ENCODE measurements at places on chromosomes 12 and 14.
A peak's percentile ranks its signal among the peaks of the same experiment; 100 is the strongest.

DNA sequence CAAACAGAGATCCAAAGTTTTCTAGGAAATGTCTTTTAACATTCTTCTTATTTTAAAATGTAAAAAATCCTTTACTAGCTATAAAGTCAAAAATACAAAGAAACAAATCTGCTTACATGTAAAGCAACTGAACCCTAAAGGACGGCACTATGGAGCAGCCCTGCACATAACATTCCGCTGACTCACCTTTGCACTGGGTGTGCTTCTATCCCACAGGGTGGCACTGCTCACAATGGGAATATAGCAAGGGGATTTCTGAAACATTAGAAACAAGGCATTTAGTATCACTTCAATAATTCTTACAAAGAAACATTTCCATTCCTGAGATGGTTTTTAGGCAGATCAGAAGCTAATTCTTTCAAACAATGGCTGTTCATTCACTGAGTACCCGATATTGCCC, 94.3 kb downstream of the C12orf42 start:
- no peak for DNase-seq

DNA sequence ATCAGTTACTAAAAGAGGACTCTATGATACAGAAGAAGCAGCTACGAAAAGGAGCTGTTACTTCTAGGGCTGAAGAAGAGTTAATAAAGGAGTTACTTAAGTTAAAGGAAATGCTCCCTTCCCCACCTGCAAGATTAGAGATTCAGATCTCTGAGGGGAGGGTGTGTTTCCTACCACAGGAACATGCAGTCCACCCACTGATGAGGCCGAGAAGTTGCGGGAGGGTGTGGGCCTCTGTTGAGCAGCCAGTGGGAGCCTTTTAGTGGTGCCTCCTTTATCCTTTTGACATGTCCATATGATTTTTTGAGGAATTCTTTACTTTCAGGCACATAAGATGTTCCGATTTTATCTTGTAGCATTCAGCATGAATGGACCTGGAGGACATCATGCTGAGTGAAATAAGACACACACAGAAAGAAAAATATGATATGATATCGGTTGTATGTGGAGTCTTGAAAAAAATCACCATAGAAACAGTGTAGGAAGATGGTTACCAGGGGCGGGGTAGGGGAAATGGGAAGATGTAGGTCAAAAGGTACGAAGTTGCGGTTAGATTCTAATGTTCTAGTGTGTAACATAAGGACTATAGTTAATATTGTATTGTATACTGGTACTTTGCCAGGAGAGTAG, 4.4 kb upstream of the M6PR start:
- DNase-seq: no peak

DNA sequence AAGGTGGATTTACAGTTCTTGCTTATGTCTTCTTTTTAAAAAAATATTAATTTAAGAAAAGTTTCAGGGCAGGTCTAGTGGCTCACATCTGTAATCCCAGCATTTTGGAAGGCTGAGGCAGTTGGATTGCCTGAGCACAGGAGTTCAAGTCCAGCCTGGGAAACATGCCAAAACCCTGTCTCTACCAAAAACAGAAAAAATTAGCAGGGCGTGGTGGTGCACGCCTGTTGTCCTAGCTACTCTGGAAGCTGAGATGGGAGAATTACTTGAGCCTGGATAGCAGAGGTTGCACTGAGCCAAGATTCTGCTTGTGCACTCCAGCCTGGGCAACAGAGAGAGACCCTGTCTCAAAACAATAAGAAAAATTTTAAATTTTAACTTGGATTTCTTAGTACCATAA, 5.4 kb upstream of the TAS2R46 start:
- DNase-seq: no peak

DNA sequence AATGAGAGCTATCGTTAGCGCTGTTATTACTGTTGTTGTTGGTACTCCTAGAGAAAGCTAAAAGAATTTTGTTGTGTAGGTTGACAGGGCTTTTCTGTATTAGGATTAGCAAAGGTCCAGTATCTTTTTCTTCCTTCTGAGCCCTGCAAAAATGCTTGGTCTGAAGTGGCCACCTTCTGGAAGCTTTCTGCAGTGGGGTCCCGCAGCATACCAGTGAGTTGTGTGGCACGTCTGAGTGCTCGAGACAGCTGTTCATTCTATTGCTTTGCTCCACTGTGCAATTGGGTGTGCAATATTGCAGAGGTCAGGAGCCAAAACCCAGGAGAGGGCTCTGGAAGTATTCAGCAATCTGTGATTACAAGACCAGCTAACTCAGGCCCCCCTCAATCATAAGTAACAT, 57.1 kb downstream of the CCDC60 start:
- DNase-seq: no peak

DNA sequence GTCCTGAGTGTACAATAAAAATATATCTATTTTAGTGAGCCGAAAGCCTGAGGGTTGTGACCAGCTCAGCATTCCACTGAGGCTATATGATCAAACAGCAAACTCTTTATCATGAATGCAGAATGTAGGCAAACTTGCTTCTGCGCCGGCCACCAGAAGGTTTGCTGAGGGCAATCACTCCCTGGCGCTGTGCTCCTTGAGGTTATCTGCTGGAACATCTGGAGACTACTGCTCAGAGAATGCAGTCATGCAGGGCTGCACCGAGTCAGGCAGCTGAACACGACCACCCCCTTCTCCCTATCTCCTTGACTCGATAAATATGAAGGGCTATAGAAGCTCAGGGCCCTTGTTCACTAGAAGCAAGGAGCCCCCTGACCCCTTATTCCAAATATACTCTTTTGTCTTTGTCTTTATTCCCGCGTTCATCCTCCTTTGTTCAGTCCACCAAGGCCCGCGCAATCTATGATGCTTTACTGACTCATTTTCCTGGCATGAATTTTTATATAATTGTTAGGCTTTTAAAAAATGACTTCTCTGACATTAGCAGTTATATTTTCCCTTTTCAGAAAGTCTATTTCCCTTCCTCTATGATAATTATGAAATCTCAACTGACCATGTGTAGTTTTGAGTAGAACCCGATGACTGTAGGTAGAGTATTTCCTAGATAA, 1089.3 kb downstream of the SLC16A7 start:
- DNase-seq: no peak

- no peak for DNase-seq
Observed at GRCh38 chr12:104109446-104110271, 28.4 kb downstream of the NFYB start.

GRCh38 chr14:58832095-58832521, 194.3 kb downstream of the DACT1 start:
- DNase-seq: no peak

DNA sequence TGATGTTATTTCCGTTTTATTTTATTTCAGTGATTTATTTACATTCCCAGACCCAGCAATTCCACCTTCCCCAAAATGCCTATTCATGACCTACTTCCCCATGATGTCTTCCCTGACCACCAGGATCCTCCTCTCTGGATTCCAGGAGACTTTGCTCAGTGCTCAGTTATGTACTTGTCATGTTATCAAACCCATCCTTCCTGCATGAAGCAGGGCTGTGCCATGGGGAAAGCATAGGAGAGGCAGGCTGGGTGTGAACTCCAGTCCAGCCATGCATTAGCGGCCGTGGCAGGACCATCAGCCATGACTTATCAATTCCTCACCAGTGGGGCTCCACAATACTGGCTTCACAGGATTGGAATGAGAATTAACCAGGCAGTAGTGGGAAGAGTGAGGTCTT, 57.8 kb downstream of the B4GALNT3 start:
- no peak for DNase-seq

- DNase-seq: no peak
Observed at GRCh38 chr12:5464096-5464495, 32.2 kb downstream of the NTF3 start.

- DNase-seq: no peak
Observed at GRCh38 chr14:79896009-79896408, 315.3 kb downstream of the DIO2 start.

DNA sequence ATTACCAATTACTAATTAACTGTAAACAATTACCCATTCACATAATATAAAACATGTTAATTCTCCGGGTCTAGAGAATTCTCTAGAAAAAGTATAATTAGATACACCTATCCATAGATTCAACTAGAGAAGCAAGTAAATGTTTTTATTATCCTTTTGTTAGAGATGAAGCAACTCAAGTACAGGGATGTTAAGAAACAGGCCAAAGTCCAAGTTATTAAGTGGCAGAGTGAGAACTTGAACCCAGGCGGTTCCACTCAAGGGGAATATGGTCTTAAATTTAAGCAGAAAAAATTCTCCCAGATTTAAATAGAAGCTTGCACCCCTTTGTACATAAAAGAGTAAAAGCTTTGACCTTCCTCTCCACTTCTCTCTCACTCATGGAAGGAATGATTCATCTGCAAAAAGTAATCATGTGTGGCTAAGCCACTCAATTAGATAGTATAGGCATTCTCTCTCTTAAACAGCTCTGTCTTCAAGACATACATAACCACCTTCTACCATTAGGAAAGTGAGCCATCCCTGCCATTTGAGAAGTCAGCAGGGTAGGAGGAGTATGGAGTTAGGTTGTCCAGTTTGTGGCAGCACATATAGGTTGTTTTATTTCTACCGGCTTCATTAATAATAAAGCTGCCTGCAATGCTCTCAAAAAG, 34.1 kb downstream of the ERGIC2 start:
- no peak for DNase-seq

GRCh38 chr14:101215927-101216326, 312.4 kb upstream of the RTL1 start:
- no peak for DNase-seq

DNA sequence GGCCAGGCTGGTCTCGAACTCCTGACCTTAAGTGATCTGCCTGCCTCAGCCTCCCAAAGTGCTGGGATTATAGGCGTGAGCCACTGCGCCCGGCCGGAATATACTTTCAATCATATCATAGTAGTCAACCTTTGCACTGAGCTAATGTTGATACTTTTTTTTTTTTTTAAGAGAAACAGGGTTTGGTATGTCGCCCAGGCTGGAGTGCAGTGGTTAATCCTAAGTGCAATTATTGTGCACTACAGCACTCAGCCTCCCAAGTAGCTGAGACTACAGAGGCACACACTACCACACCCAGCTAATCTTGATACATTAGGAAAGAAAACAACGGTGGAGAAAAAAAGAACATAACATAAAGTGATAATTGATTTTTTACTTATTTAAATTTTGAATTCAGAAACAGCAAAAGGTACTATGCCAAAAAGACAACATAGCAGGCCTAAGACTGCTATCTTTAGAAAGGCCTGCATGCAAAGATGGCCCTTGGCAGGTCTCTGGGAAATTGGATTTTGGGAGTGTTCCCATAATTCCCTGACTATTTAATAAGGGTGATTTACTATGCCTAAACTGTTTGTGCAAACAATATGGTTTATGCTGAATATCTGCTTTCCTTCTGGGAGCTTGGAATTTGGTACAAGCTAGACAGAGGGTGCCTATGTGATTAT, 15.5 kb downstream of the BTBD7 start:
- no peak for DNase-seq

DNA sequence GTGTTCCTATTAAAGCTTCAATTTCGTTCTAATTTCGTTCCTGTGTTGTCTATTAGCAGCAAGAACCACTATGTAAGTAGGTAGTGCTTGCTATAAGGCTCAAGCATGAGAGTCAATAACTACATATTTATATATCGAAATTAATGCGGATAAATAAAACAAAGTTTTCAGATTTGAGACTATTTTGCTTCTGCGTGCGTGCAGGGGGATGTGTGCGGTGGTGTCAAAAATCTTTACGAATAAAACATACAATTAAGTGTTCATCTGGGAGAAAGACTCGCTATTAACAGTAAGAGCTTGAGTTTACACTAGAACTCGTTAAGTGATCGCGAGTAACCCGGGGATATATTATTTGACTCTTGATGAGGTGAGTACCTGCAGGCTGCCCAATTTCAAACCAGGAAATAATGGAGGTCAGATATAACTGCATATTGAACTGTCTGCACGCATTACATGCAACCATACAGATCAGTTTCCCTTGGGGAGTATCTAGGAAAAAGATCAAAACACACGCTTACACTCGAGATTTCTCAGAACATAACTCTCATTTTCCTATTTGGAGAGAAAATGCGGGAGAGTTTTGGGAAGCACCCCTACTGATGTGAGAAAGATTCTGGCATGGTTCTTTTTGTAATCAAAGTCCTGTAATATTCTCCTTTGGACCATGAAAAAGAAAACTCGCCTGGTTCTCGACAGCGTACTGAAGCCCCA, 813 bp downstream of the TWF1 start:
- peak; percentile 70 for DNase-seq

- no peak for DNase-seq
Observed at GRCh38 chr14:82720946-82721345, 1187.3 kb upstream of the SEL1L start.

DNA sequence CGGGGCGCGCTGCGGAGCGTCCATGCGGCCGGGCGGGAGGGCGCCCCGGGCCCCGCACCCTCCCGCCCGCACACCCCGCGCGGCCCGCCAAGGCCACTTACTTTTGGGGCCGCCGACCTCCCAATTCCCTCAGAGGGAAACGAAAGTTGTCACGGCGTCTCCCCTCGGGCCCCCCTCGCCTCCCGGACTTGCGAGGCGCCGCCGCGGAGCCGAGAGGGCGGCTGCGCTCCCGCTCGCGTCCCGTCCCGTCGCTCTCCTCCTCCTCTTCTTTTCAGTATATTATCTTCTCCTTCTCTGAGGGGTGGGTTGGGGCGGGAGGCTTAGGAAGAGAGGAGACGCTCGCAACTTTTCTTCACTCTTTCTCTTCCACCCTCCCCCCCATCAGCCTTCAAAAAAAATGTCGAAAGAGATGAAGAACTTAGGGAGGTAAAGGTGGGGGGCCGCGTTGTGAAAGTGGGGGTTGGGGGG, 613 bp downstream of the DUSP16 start:
- DNase-seq: no peak

DNA sequence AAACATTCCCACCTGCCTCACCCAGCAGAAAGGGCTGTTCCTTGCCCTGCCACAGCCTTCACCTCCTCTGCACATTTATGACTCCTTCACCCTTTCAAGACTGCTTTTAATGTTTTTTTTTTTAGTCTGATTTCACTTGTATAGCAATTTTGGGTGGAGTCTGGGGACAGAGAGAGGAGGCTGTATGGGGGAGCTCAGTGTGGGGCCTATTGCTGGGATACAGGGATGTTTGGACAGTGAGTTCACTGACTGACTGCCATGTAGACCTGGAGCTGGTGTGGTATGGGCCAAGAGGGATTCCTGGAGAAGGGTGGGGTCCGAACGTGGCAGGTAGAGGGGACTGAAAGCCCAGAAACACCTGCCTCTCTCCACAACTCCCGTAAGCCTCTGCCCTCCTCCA, 1.9 kb upstream of the KRT85 start:
- no peak for DNase-seq

DNA sequence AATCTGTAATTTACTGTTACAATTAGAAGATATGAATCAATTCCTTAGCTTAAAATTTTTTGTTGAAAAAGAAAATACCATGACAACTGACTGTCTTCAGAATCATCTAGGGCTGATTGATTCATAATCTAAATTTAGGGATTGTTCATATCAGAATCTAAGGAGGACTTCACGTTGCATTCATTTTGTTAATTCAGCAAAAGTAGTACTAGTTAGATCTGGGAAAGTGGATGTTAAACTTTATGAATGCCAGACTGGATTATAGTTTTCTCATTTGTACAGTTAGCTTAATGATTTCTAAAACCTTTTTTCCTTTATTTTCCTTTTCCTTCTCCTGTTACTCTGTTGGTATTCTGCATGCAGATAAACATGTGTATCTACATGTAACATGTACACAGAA, 135.5 kb downstream of the PDE3A start:
- no peak for DNase-seq

GRCh38 chr12:68984796-68985573, 52.0 kb upstream of the CPM start:
- DNase-seq: no peak

- no peak for DNase-seq
Observed at GRCh38 chr12:67040861-67041137, 228.4 kb upstream of the CAND1 start.

- DNase-seq: no peak
Observed at GRCh38 chr12:111450676-111451075, 45.0 kb downstream of the SH2B3 start.
